AG09319 (cell line): ENCODE measurements at places on chromosomes 4 and X.

GRCh38 chr4:89878611-89879010 is 16.0 kb upstream of the MMRN1 start:
- DNase-seq, result no peak

DNA sequence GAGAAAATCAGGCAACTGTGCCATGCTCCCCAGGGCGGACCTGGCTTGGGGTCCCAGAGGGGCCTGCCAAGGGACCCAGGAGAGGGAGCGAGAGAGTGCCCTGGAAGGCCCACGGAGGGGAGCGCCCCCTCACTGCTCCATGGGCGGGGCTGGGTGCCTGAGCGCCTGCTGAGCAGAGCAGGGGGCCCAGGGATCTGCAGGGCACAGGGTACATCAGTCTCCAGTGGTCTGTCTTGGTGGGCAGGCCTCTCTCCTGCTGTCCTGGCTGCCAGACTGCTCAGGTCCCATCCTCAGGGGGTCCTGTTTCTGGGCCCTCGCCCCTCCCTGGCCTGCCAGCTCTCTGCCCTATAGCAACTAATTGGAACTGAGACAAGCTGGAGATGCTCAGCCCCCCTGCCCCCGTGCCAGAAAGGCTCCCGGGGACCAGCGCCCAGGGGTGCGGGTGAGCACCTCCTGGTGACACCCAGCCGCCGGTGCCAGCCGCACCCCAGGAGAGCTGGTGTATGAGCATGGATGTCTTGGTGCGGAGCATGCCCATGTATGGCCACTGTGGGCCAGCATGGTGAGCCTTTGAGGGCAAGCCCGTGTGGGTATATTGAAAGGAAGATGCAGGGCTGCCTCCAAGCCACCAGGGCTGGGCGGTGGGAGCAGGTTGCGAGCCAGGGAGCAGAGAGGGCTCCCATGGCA is 1.3 kb downstream of the BGN start:
- no peak for DNase-seq

DNA sequence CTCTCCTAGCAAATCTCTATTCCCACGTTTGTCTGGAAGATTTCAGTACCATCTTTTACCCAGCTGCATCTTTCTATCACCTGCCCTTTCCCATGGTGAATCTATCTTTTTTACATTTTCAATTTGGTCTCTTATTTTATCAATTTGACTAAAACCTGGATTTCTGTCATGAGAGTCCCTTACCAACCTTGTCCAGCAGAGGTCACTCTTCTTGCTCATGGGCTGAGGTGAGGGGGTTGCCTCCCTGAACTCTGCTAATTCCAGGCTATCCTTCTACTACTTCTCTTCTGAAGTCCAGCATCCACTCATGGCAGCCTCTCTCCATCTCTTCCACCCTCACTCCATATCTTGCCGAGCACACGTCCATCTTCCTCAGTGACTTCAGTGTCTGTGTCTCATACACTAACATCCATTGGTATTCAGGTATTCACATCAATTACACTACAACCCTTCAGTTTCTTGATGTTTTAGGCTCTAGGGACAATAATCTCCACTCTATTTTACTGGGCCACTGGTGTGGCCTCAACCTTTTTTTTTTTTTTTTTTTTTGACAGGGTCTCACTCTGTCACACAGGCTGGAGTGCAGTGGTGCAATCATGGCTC is 17.8 kb upstream of the ZNF827 start:
- DNase-seq, result no peak

DNA sequence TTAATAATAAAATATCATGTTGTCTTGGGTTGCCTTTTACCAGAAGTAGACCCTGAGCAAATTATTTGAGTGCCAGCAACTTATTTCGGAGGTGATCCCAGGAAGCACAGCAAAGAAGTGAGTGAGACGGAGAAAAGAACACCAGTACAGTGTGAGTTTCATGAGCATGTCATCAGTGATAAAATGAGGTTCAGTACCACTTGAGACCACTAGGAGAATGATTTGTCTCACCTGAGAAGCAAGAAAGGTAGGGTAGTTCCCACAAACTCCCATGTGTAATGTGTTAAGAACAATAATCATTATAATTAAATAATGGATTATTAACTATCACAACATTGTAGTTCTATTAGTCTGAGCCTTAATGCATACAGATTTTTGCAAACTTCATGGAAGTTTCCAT is 112.8 kb upstream of the DMD start:
- no peak for DNase-seq

GRCh38 chr4:85952972-85953650 is 406.7 kb downstream of the MAPK10 start:
- DNase-seq, result no peak

GRCh38 chrX:111560801-111561200 is 49.4 kb downstream of the SERTM2 start:
- no peak for DNase-seq

- no peak for DNase-seq
Observed at GRCh38 chrX:118350221-118350620, 4.3 kb downstream of the WDR44 start.

- no peak for DNase-seq
Observed at GRCh38 chr4:98963538-98964433, 31.7 kb upstream of the METAP1 start.

DNA sequence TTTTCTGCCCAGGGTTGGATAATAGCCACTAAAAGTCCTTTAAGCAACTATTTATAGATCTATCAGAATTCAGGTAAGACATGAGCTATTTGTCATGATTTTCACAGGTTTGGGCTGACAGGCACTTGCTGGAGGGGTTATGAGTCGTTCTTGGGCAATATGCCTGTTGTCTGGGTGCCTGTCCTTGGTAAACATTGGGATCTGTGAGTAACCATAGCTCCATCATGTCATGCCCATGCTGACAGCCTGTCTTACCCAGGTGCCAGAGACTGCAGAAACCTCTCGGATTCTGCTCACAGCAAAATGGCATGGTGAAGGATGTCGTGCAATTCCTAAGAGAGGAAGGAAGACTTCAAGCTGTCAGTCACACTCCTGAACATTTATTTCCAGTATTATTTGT is 116.0 kb upstream of the PUDP start:
- DNase-seq, result no peak

GRCh38 chr4:126633306-126633705 is 999.5 kb upstream of the INTU start:
- DNase-seq, result no peak

DNA sequence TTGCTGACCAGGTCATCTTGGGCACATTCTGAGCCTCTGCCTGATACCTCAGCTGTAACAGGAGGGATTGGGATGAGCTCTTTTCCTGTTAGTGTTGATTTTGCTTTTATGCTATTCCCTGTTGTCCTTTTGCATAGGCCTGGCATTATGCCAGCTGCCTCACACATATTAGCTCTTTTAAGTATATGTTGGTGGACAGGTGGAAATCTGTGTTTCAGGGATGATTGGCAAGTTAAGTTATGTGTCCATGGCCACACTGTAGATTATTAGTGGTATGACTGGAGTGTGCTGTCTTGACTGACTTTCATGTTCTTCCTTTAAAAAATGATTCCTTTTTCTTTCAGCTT is 28.9 kb downstream of the NSD2 start:
- no peak for DNase-seq

DNA sequence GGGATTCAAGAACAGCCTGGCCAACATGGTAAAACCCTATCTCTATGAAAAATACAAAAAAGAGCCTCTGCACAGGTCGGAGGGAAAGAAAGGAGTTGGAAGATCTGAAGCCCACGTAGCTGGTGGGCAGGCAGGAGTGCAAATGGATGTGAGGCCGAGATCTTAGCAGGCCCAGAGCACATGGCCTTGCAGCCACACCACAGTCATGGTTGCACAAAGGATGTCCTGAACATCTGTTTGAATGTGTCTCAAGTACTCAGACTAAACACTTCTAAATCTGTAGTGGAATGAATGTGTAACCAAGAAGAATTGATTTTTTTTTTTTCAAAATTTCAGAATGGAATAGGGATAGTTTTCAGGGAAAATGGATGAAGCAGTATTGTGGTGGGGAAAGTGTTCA is 10.8 kb downstream of the CA5B start:
- no peak for DNase-seq

- no peak for DNase-seq
Observed at GRCh38 chr4:3362431-3363287, 69.8 kb downstream of the RGS12 start.

- no peak for DNase-seq
Observed at GRCh38 chrX:1106478-1107210, 105.8 kb downstream of the CRLF2 start.

- no peak for DNase-seq
Observed at GRCh38 chrX:22247169-22247568, 25.5 kb upstream of the CBLL2 start.

DNA sequence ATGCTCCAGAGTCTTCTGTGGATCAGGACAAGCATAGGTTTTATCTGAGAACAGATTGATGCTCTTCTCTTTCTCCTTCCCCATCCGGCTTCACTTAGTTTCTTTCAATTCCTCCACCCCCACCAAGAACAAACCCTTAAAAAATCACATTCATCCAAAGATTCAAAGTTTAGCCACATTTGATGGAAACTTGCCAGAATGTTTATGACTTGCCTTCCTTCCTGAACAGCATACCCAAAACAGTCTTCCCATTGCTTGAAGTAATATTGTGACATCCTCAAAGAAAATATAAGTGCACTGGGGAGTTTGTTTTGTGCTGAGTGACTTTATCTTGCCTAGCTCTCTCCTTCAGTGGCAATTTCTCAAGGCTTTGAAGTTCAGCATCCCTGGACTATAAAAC is 83.0 kb downstream of the MAGEB17 start:
- no peak for DNase-seq

- DNase-seq, result no peak
Observed at GRCh38 chr4:123349421-123350190, 47.0 kb upstream of the SPRY1 start.

DNA sequence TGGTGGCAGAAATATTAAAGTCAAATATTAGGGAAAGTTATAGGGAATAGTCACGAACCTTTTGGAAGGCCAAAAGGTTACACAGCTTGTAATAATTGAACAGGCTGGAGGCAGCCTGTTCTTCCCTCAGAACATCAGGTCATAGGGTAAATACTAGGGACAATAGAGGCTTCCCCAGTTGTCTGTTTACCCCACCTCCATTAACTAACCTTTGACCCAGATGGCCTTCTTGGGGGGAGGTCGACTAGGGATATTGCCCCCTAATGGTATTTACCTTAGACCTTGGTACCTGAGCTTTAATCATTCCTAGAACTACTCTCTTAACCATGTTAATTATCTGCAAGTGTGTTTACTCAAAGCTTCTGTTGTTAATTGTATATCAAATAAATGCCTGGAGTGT is 26.0 kb downstream of the C4orf17 start:
- DNase-seq, result no peak

DNA sequence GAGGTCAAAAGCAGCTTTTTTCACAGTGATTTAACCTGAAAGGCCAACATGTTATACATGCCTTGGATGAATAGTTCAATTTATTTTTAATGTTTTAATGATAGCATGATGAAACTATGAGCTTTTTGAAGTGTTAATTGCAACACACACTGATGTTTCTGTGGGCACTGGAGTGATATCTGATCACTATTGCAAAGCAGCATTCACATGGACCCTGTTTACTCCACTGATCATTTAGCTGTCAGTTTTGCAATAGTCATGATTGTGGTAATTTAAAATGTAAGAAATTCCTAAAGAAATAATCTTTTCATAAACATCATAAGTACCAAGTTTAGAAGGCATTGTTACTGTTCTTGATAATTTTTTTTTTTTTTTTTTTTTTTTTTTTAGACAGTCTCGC is 74.1 kb downstream of the ARSJ start:
- peak; percentile 20 for DNase-seq

DNA sequence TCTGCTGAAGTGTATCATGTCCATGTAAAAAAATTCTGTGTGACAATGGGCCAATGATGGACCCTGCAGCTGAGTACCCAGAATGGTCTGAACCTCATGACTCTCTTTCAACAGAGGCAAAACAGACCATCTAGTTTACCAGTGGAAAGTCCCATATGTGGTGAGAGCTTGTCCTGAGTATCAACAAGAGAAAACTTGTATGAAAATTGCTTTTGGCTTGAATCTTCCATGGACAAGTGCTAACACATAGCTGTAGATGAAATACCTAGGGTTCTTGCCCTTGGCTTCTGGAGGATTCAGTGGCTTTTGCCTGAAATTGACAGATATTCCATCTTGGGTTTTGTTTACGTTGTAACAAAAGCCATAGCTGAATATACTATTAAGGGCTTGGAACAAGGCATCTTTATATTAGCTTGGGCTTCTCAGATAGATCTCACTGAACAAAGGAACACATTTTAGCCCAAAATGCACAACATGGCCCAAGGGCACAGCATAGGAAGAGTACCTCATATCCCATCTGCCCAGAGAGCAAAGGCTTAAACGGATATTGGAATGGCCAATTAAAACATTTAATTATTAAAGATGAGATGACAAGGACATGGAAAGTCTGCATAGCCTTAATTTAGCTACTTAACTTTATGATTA is 128.5 kb upstream of the HPGD start:
- DNase-seq, result no peak

- DNase-seq, result no peak
Observed at GRCh38 chr4:176789955-176790354, 2.8 kb downstream of the VEGFC start.

DNA sequence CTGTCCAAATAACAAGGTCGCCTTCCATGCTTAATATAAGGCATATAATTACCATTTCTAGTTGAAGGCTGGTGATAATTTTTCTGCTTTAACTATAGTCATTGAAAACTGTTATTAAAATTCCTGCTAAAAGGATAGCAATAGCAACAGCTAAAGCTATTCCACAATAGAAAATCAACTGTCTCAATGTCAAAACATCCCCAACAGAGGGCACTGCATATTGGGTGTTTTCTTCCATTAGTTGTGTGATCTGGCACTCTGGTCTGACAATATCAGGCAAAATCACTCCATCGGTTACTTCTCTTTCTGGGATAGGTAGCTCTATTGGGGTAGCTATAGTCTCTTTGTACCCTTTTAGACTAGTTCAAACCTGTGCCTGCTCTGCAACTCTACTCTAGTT is 53.5 kb downstream of the TMPRSS11F start:
- DNase-seq, result no peak

DNA sequence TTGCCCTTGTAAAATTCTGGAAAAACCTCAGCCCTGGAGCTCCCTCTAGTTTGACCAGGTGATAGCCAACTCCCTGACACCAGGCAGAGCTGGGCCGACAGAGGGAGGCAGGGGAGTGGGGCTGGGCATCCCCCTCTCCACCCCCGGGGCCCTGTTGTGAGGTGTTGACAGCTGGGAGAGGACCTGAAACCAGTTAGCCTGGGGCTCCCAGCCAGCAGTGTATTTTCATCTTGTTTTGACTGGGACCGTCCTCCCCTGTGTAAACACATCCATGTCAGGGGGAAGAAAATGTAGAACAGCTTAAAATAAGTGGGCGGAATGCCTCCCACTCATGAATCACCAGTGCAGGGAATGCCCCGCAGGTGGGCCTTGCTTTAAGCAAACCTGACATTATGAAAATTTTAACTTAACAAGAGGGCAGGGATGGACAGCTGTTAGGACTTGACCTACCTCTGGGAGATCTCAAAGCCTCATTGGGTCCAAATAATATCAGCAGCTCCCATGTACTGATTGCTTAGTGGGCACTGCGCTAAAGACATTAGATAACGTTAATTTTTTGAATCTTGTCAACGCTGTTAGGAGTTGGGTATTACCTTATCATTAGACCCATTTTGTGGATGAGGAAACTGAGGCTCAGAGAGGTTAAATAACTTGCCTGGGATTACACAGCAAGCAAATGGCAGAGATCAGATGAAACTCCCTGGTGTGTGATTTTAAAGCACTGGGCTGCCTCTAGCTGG is 45.9 kb downstream of the TSC22D3 start:
- DNase-seq, result no peak
